Activated T-helper 17 cell treated with anti-CD3 and anti-CD28 coated beads, Interleukin-2, amount 50 U/mL, for 72 hours (primary cell): ENCODE measurements at places on chromosomes 7 and 10. TPM values are rescaled to one million over a fixed set of nuclear protein-coding genes. Genes with fewer than 3 reads are reported as not detected.

GRCh38 chr7:18940593-18941134 lies 176.8 kb downstream of the TWIST1 start:
- ATAC-seq = no peak

DNA sequence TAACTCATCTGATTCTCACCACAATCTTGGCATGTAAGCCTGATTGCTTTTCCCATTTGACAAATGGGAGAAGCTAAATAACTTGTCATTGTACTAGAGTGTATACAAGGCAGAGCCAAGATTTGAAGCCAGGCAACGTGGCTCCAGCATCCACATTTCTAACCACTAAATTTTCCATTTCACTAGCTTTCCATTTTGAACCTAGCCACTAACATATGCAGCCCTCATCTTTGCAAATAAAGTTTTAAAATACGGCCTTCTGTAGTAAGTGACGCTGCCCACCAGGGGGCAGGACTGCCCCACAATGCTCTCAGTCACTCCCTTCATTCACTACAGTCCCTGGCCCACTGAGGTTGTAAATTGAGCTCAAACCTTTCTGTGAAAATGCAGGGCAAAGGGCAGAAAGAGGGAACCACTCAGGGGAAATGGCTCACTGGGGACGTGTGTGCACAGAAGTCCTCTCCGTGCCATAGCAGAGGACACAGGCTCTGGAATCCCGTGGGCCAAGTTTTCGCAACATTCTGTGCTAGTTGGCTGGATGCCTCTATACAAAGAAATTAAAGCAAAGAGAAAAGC lies 315.7 kb downstream of the TNS3 start:
- ATAC-seq = peak; percentile 26

DNA sequence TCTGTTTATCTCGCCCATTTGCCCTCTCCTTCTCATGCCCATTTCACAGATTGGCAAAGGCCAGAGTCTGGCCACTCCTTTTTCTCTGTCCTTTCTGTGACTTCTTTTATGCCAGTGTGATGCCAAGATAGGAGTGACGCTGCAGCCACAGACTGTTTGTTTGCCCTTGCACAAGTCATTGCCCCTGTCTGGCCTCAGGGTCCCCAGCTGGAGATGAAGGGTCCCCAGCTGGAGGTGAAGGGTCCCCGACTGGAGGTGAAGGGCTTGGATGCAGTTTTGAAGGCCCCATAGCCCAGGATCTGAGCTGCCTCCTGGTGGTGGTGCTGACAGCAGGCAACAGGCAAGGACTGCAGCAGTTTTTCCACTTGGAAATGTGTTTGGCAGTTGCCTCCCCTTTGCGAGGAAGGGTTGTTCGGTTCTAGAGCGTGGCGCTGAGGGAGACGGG lies 50.8 kb upstream of the SLC29A3 start:
- ATAC-seq = no peak

GRCh38 chr7:143811-144453 lies 48.4 kb upstream of the FAM20C start:
- no peak for ATAC-seq

DNA sequence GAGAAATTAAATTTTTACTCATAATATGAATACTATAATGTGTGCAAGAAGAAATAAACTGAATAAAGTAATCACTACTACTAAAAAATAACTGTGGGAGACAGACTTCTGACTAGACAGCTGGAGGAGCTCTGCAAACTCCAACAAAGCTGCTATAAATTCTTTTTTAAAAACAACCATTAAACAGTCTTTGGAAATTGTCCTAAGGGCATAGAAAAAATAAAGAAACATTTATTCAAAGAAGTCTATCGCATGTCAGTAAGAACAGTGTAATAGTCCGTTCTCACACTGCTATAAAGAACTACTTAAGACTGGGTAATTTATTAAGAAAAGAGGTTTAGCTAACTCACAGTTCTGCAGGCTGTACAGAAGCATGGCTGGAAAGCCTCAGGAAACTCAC lies 56.0 kb downstream of the ZPBP start:
- no peak for ATAC-seq

DNA sequence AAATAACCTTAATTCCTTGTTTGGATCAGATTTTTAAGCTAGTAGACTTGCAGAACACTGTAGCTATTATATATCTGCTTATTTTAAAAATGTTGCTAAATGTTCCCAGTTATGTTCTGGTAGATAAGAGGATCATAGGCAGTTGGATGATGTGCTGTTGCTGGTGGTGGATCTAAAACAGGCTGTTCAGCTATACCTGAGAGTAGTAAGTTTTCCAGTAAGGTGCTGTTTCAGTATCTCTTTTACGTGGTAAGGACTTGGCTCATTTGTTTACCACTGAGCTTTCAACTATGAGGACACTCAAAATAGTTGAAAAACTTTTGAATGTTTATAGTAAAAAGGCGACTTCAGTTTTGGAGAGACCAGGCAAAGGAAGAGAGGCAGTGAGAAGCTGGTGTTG lies 180.9 kb downstream of the CDK14 start:
- ATAC-seq = no peak

GRCh38 chr10:14617852-14618251 lies 156.8 kb downstream of the FAM107B start:
- peak; percentile 60 for ATAC-seq

DNA sequence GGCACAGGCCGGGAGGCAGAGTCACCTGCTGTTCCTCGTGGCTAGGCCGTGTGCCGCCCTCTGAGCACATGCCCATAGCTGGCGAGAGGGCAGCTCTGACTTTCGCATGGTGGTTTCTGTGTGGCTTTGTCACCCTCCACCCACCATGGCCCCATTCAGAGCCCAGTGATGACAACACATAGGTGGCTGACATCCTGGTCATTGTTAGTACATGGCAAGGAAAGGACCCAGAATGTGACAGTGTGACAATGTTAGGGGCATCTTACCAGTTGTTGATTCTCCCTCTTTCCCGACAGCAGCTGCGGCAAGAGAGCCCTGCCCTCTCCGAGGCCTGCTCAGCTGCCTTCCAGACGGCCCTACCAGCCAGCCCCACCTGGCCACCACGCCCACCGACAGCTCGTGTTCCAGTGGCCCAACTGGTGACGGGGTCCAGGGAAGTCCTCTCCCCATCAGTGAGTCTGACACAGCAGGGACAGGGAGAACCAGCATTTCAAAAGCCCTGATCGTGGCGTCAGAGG lies 52.2 kb downstream of the ZNF467 start:
- ATAC-seq = peak; percentile 19

DNA sequence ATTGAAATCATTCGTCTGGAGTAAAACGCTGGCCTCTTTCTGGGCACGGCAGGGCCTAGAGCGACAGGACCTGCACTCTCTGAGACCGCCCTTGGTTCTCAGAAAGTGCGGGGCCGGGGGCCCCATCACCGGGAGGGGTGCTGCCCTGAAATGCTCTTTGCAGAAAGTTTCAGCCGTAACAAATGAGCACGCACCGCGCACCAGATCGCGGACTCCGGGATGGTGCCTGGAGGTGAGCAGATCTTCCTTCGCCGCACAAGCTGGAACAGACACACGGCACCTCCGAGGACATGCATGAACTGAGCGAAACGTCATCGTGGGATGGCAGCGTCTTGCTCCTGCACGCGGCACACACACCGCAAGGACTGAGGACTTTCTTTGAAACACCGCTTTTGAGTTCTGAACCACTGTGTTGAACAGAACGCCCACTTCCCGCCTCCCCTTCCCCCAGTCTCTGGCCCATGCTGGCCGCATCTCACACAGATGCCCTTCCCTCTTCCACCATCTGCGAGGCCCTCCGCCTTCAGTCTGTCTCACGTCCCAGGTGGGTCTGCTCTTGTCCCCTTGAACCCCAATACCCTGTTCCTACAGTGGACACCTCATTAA lies 538.7 kb upstream of the MGMT start:
- no peak for ATAC-seq

- no peak for ATAC-seq
Measured at GRCh38 chr10:35887685-35888084, 245.6 kb upstream of the FZD8 start.

- no peak for ATAC-seq
Measured at GRCh38 chr10:86415583-86415982, 49.0 kb upstream of the GRID1 start.

GRCh38 chr10:97307441-97307840 lies 11.6 kb upstream of the FRAT1 start:
- no peak for ATAC-seq

DNA sequence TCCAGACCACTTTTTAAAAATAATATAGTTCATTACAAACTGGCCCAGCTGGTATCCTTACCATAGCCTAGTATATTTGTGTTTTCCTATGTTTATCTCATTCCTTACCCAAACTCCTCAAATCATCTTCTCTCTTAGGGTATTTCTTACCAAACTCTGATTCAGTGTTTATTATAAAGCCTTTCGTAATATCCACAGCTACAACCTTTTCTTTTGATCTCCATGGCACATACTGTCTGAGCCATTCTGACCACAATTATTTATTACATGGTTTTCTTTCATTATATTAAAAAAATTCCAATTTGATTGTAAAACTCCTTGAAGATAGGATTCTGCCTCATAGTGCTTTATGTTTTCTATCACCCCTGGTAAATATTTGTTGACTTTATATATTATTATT lies 94.2 kb downstream of the LRMDA start:
- no peak for ATAC-seq

DNA sequence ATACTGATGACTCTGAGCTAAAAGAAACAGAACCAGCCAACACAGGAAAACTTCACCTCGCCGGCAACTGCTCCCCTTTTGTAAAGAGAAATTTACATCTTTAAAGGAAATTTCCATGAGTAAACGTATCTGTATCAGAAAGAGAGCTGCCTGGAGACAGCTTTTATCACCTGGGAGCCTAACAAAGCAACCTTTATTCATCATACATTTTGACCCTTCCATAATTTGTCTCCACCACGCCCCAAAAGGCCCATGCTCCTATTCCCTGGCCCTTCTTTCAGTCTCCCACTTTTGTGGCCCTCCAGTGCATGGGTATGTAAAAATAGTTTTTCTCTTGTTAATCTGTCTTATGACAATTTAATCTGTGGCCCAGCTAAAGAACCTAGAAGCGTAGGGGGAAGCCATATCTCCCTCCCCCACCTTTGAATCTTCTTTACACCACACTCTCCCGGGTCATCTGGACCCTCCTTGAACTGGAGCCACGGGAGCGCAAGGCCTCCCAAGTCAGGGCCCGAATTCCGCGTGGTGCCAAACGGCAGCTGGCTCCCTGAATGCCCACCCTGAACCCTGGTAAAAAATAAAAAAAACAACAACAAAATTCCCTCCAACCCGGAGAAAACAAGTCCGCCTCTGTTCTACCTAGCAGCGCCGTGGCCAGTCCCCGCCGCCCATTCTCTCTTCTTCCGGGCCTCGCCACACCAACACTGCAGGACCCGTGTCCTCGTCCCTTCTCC lies 15.4 kb upstream of the FKBP9 start:
- ATAC-seq = no peak

GRCh38 chr10:18364987-18365775 lies 225.0 kb downstream of the CACNB2 start:
- ATAC-seq = no peak

DNA sequence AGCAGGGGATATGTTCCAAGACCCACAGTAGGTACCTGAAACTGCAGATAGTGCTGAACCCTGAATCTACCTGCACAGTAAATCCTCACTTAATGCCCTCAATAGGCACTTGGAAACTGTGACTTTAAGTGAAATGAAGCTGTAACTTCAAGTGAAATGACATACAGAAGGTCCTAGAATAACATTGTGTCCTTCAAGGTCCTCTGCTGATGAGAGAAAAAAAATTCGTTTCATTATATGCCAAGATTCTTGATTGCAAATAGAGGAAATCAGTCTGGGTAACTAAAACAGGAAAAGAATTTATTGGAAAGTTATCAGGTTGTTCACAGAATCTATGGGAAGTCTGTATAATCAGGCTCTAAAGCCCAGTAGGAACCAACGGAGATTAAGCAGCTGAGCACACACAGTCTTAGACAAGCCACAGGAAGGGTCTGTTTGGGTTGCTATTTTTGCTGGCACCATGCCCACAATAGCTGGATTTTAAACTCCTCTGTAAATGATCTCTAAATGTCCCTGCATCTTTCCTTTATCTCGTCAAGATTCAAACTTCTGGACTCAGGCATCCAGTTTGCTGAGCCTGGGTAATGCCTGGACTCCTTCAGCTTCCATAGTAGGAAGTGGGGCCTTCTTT lies 57.5 kb downstream of the EXOC4 start:
- ATAC-seq = no peak

DNA sequence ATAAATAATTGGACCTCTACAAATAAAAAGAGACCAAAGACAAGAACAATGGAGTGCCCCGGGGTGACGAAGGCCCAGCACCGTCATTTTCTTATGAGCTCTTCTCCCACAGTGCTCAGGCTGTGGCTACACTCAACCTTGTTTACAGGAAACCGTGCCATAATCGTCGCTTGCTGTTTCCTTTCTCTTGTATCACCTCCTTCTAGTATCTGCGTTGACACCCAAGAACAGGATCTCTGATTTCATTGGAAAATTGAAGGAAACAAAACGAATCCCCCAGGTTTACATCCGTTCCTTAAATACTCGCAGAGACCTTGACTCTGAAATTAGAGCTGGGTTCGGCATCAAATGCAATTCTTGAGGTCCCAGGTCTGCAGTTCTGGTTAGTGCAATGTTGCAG lies 1.7 kb upstream of the IGFBP3 start:
- ATAC-seq = peak; percentile 68

GRCh38 chr10:51608211-51608610 lies 91.2 kb downstream of the CSTF2T start:
- ATAC-seq = no peak

- no peak for ATAC-seq
Measured at GRCh38 chr10:77179015-77179695, 458.5 kb downstream of the KCNMA1 start.

The TMEM273 gene
- 92.2 TPM for total RNA-seq

The CNNM1 gene
- 0.61 TPM for total RNA-seq

The IFIT1B gene
- not detected for total RNA-seq

The TUBAL3 gene
- not detected for total RNA-seq

The CPN1 gene
- total RNA-seq = not detected

The SNX13 gene
- total RNA-seq = 23.5 TPM

The LIPK gene
- total RNA-seq = not detected
